Aorta (tissue), 5 donors: ENCODE measurements at places on chromosomes 11 and 22. TPM values are rescaled to one million over a fixed set of nuclear protein-coding genes. Genes with fewer than 3 reads are reported as not detected.

DNA sequence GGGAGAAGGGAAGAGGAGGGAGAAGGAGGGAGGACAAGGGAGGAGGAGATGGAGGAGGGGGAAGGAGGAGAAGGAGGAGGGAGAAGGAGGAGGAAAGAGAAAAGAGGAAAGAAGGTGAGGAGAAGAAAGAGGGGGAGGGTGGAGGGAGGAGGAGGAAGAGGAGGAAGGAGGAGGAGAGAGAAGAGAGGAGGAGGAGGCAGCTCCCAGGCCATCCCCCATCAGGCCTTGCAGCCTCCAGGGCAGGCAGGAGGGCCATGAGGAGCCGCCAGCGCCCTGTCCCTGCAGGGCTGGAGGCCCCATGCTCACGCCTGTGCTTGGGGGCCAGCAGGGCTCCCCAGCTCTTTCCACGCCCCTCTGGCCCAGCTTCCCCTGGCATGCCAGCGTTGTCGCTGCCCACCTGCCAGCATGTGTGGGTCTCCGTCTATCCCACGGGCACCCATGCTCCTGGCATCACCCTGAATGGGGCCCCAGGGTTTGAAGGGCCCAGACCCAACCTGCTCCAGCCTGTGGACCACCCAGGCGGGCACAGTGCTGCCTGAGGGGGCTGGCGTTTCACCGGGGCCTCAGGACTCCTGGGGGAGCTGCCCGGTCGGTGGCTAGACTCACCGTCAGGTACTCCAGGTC is 5.2 kb downstream of the TSPAN32 start:
- H3K4me3 ChIP-seq = no peak overlapping the region
- H3K36me3 ChIP-seq = no peaks in the 10 kb centered on the region
- H3K27me3 ChIP-seq = no peaks in the 10 kb centered on the region
- no peaks in the 10 kb centered on the region for H3K4me1 ChIP-seq

The RIMBP3C gene
- total RNA-seq = not detected

GRCh38 chr11:65776710-65777141 is 4.0 kb downstream of the AP5B1 start:
- H3K4me3 ChIP-seq = no peak overlapping the region
- H3K36me3 ChIP-seq = no peaks in the 10 kb centered on the region
- DNase-seq = no peak
- H3K4me1 ChIP-seq = no peaks in the 10 kb centered on the region

The YPEL1 gene
- total RNA-seq = 4.7 TPM

- no peak overlapping the region for H3K4me3 ChIP-seq
- no peaks in the 10 kb centered on the region for H3K27me3 ChIP-seq
- DNase-seq = no peak
- H3K4me1 ChIP-seq = no peaks in the 10 kb centered on the region
- H3K27ac ChIP-seq = no peak overlapping the region
These were observed 11.9 kb downstream of the ADAMTS8 start for GRCh38 chr11:130416530-130416882.

The GAS2L1 gene
- 21.0 TPM for total RNA-seq

The HMBS gene
- 6.9 TPM for total RNA-seq

GRCh38 chr22:47126344-47126811 is 363.9 kb downstream of the TBC1D22A start:
- H3K4me1 ChIP-seq = no peaks in the 10 kb centered on the region
- no peak overlapping the region for H3K27ac ChIP-seq
- no peak overlapping the region for H3K4me3 ChIP-seq
- peak; percentile 44 for DNase-seq
- H3K36me3 ChIP-seq = no peaks in the 10 kb centered on the region
- no peaks in the 10 kb centered on the region for H3K27me3 ChIP-seq

The SYCE3 gene
- total RNA-seq = not detected

DNA sequence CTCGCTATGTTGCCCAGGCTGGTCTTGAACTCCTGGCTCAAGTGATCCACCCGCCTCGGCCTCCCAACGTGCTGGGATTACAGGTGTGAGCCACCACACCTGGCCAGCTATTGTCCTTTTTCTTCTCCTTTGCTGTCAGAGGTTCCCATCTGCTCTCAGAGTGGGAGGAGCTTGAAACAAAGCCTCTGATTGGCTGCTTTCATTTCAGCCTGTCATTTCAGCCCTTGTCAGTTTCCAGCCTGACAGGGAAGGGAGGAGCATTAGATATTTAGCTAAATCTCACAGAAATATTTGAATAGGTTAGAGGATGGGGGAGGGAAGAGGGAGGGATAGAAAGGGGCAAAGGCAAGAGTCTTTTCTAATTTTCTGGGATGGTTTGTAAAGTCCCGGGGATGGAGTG is 8.7 kb downstream of the SLC22A6 start:
- H3K4me1 ChIP-seq = no peaks in the 10 kb centered on the region
- H3K27ac ChIP-seq = no peak overlapping the region
- no peaks in the 10 kb centered on the region for H3K36me3 ChIP-seq
- no peak for DNase-seq
- H3K27me3 ChIP-seq = peaks cover 3% of the 10 kb centered on the region
- no peak overlapping the region for H3K4me3 ChIP-seq

DNA sequence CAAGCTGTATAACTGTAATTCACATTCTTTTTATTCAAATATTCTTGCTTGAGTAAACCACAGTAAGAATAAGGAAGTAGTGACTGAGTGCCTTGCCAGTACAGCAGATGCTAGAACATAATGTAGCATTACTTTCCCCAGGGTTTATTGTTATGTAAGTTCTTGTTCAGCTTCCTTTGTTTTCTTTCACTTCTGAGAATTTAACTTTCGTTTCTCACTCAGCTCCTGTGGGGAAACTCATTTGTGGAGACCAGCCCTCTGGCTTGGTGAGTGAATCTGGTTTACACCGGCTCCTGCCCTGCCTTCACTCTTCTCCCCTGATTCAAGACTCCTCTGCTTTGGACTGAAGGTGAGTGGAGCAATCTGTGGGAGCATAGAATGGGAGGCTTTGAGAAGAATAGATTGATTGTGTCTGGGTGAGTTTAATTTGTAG is at the start of gene TRIM22:
TSS of gene TRIM22 (plus strand) at position 240 of the 433 bp plus-strand sequence. CDS start 6,443 bp downstream, outside the sequence.
- H3K27ac ChIP-seq = peak within 1 kb of the TSS; percentile 94
- H3K4me3 ChIP-seq = peak within 1 kb of the TSS; percentile 84
- no peaks in the 10 kb centered on the region for H3K27me3 ChIP-seq
- no peak for DNase-seq
- H3K4me1 ChIP-seq = no peaks in the 10 kb centered on the region
- H3K36me3 ChIP-seq = no peaks in the 10 kb centered on the region

DNA sequence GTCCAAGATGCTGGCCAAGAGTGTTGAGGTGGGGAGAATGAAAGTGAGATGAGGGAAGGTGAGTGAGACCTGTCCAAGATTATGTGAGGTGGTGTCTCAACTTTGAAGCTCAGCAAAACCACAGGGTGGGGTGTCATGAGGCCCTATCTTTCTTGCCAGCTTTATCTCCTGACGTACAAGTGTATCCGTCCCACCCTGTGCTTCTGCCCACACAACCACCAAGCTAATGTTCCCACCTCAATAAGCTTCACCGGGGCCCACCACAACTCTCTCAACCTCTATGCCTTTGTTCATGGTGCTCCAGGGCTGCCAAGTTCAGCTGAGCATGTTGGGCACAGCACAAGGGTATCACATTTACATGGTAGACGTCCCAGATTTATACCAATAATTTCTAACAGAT is 7.1 kb upstream of the TPST2 start:
- DNase-seq = no peak
- H3K4me1 ChIP-seq = no peaks in the 10 kb centered on the region
- H3K4me3 ChIP-seq = no peak overlapping the region
- no peak overlapping the region for H3K27ac ChIP-seq
- no peaks in the 10 kb centered on the region for H3K27me3 ChIP-seq

DNA sequence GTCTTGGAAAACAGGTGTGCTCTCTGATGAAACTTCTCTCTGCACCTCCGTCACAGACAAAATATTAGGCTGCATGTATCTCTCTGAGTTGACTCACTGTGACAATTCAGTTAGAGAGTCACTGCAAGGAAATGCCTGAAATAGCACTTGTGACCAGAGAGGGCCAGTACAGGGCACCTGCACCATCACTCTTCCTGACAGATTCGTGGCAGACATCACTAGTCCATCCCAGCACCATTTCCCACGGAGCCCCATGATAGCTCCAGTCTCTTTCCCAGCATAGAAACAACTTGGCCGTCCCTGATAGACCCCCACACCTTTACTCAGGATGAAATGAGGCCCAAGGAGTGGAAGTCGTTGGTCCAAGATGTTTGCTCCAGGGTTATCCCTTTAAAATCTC is 73.3 kb upstream of the ISX start:
- no peaks in the 10 kb centered on the region for H3K36me3 ChIP-seq
- no peak overlapping the region for H3K27ac ChIP-seq
- H3K4me1 ChIP-seq = no peaks in the 10 kb centered on the region
- DNase-seq = no peak

The CCDC81 gene
- 3.1 TPM for total RNA-seq

GRCh38 chr11:62918531-62918930 is 2.6 kb downstream of the CHRM1 start:
- H3K27ac ChIP-seq = no peak overlapping the region
- DNase-seq = no peak
- H3K4me3 ChIP-seq = no peak overlapping the region
- no peaks in the 10 kb centered on the region for H3K4me1 ChIP-seq

The C22orf42 gene
- not detected for total RNA-seq

The WNT7B gene
- total RNA-seq = not detected
